Hair follicular keratinocyte (primary cell): ENCODE measurements at places on chromosomes 5 and 9. TPM values are rescaled to one million over a fixed set of nuclear protein-coding genes. Genes with fewer than 3 reads are reported as not detected.

MZB1 gene
- total RNA-seq, result 0.16 TPM in 1 of 2 replicates, not detected in the other

PTGES gene
- total RNA-seq, result 0.70 and 6.2 TPM in 2 replicates

SHISAL2B gene
- not detected in 2 replicates for total RNA-seq

PCDHGC4 gene
- total RNA-seq, result 0.19 and 0.31 TPM in 2 replicates

IL33 gene
- 1.2 and 2.0 TPM in 2 replicates for total RNA-seq

RETREG1 gene
- total RNA-seq, result 0.47 and 0.80 TPM in 2 replicates

SPATA31D4 gene
- not detected in 2 replicates for total RNA-seq

FOXD4 gene
- total RNA-seq, result 0.08 and 0.65 TPM in 2 replicates

DNAJC25 gene
- 6.9 and 7.7 TPM in 2 replicates for total RNA-seq

ANKRD18B gene
- total RNA-seq, result 1.8 and 1.9 TPM in 2 replicates

REEP5 gene
- 50.9 and 57.7 TPM in 2 replicates for total RNA-seq

CER1 gene
- total RNA-seq, result not detected in 2 replicates

TNFSF8 gene
- not detected in 2 replicates for total RNA-seq

TAL2 gene
- total RNA-seq, result not detected in 2 replicates

SLC6A7 gene
- not detected in 2 replicates for total RNA-seq

TLE1 gene
- total RNA-seq, result 31.6 and 33.1 TPM in 2 replicates

SPATA31C1 gene
- total RNA-seq, result not detected in 2 replicates

PCDHGA11 gene
- total RNA-seq, result 0.84 and 0.94 TPM in 2 replicates

PCDHGC5 gene
- total RNA-seq, result 1.2 and 5.0 TPM in 2 replicates

CTXN3 gene
- total RNA-seq, result not detected in 2 replicates

ETF1 gene
- 116 and 130 TPM in 2 replicates for total RNA-seq

MUSK gene
- not detected in 2 replicates for total RNA-seq

FRRS1L gene
- total RNA-seq, result not detected in 2 replicates

MARCHF11 gene
- not detected in 2 replicates for total RNA-seq
